ENCODE measurements at places on chromosomes 2 and 18.

DNA sequence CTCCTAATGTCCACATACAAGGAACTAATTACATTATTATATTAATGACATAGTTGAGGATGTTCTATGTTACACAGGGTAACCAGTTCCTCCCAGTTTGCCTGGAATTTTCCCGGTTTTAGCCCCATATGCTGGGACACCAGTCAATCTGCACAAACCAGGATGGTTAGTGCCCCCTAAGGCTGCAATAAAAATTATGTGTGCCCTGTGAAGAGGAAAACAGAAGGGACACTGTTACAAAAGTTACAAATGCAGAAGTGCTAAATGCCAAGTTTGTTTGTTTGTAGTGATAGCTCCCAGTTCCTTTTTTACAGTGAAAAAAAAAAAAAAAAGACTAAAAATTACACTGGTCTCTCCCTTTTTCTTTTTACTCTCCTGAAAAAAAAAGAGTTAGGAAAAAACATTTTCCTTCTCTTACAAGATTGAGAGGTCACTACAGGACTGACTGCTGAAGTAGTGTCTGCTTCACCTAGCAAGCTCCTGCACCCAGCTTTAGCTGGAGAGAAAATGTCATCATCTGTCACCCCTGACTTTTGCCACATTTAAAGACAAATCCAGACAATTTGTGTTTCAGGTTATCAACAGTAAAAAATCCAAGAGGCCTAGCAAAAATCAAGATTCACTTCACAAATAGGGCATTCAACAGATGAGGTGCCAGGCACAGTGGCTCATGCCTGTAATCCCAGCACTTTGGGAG is 3.2 kb downstream of the ANKRD44 start:
- no peak for DNase-seq

DNA sequence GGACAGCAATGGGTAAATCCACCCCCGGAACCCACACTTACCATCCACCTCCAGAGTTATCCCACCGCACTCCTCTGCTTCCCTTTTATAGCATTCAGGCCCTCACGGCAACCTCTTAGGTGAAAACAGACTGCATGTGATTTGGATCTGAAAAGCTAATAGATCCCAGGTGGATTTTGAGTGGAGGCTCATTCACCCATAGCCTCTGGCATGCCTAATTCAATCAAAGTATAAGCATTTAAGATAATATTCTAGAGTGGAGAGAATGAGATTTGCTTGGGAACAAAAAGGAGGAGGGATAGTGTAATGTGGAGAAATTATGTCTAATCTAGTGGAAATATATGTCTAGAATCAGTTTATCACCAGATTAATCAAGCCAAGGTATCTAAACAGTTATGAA is 17.1 kb downstream of the SLC14A1 start:
- no peak for DNase-seq

DNA sequence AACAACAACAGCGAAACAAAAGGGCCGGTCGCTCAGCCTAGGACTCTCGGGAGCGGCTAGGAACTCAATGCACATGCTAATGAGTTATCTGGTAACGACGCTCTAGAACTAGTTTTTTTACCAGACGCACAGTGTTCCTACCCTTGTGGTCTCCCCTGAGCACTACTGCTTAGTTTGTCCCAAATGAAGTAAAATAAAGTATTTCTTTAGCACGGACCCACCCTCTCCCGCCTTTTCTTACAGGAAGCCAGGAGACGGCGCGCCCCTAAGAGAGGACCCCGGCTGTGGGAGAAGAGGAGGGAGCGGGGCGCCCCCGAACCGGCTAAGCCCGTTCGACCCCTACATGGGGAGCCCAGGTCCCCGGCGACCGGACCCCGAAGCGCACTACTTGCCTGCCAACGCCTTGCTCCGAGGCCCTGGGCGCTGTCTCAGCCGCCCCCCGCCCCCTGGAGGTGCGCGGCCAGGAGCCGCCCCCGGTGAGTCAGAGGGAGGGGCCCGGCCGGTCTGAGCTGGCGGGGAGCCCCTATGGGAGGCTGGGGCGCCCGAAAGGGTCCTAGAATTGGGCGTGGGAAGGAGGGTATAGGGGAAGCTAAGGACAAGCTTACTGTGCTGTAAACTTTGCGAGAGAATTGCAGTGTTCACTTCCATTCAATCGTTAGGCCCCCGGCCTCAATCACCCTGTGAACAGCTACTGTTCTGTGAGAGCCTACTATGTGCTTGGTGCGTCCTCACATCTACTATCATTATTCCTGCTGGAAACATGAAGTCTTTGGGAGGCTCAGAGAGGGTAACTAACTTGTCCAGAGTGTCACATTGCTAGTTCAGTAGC is 3.6 kb upstream of the CAPG start:
- DNase-seq = no peak

GRCh38 chr18:79385708-79386341 is 9.9 kb upstream of the NFATC1 start:
- DNase-seq = no peak

DNA sequence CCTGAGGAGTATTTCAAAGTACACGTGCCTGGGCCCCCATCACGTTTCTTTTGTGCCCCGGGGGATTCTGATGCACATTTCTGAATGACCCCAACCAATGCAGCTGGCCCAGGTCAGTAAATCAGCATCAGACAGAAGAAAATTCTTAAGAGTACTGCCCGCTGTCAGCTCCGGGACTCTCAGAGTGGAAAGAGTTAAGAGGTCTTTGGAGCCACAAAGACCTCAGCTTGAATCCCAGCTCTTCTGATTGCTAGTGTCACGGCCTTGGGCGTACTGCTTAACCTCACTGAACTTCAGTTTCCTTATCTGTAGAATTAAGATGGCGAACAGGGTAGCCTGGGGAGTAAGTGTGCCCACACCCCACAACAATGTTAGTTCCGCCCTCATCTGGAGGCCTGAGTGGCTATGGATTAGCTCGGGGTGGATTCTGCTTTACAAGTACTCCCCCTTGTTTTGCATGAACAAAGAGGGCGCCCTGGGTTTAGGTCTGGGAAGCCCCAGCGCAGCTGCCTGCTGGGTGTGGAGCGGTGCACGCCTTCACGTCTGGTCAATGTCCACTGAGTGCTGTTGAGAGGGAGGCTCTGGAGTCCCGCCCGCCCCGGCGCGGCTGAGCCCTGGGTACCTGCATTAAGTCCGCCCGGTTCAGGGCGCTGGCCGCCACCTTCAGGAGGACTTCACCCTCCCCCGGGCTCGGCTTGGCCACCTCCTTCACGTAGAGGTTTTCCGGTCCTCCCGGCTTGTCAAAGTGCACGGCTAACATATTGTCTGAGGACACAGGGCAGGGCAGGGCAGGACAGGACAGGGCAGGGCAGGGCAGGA is 858 bp downstream of the TP53I3 start:
- no peak for DNase-seq

DNA sequence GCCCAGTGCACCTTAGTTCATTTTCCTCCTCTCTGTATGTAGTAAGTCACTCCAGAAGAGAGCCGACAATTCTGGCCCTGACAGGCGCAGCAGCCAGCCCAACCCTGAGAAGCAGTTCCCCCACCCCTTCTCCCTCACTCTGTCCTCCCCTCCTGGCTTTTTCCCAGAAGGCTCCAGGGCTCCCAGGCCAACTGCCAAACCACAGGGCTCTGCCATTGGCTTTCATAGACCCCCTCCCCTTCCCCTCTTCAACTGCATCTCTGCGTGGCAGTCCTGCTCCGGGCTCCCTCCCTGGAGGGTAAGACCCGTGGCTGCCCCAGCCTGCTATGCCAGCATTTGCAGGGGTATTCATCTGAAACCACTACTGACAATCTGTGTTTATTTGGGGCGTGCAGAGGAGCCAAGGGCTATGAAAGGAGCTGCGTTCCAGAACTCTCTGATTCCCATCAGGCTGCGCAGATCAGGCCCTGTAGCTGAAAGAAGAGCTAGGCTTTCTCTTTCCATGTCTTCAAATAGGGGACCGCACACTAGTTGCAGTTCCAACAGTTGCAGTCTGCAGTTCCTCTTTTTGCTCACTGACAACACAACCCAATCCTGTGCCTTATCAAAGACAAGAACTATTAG is 388.6 kb upstream of the TNP1 start:
- DNase-seq = no peak

DNA sequence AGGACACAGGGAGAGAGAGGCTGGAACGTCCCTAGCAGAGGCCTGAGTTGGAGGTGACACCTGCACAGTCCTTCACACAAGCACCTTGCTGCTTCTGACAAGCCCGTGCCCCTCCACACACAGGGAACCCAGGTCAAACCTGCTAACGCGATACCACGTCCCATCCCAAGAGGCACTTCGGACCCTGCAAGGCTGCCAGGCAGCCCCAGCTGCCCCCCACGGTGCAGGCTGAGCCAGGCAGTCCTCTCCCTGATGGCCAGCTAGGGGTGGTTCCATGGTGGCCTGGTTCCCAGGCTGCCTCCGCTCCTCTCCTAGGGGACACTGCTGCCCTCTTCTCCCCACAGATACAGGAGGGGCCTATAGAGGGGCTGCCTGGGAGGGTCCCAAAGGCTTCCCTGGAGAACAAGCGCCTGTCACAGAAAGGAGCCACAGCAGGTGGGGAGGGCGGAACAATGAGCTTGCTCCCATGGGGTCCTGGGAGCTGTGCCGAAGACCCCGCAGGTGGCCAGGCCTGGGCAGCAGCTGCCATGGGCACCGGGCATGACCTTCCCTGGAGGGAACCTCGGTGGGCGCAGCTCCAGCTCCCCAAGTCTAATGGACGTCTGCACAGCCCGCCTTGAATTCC is 434.2 kb upstream of the MYT1L start:
- DNase-seq = no peak

- no peak for DNase-seq
Measured at GRCh38 chr2:44086629-44087028, 82.0 kb upstream of the PPM1B start.
